ENCODE measurements at places on chromosomes 4 and X.

DNA sequence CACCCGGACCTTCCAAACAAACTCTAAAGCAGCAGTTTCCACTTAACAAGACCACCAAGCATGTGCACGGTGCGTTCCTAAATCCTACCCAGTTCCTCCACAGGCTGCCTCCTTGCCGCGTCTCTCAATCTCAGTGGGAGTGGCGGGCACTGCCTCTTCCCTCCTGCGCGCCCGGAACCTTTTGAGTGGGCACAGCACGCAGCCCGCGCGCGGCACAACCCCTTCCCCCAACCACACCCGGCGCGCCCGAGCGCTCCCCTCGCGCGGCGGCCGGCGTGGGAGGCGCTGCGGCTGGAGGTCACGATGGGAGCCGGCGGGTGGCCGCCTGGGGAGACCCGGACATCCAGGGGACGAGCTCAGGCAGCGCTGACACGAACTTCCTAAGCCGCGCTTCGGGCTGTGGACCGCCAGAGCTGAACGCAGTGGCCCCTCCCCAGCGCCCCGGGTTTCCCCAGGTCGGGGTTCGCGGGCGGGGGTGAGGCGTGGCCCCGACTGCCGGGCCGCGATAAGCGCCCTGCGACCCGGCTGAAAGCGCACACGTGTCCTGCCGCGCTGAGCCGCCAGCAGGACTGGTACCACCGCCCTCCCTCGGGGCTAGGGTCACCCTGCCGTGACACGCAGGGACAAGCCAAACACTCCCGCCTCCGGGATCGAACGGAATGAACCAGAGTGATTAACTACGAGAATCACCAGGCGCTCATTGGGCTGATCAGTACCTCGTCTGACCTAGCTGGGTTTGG is at the start of gene ABCG2:
TSS of gene ABCG2 (minus strand) at position 151 of the 740 bp plus-strand sequence. CDS start 18,644 bp downstream, outside the sequence.
- DNase-seq = peak; percentile 74

DNA sequence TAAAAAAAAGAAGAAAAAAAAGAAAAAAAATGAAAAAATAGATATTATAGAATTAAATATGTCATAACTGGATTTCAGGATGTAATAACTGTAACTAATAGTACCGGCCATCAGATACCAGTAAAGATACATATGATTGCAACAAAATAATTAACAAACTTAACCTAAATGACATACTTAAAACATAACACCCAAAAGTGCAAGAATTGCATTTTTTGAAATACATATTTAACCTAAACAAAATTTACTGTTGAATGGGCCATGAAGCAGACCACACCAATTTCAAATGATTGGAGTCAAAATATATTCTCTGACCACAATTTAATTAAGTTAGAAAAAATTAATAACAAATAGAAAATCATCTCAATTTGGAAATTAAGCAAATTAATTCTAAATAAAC is 33.1 kb downstream of the GABRA3 start:
- no peak for DNase-seq

- DNase-seq = no peak
These were observed 55.4 kb downstream of the TRIM2 start for GRCh38 chr4:153259661-153260060.

DNA sequence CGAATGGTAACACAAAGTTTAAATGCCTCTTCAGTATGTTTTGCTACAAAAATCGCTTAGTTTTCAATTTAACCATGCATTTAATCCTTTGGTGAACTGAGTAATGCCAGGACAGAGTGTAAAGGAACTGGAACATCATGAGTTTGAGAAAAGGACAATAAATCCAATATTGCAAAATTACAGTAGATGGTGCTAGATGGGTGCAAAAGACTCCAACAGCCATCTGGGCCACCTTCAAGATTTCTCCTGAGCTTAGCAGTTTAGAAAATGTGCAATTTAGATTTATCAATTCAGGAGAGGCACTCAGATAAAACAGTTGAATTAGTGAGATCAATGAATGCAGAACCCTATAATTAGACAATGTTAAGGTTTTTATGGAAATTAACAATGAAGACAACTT is 33.2 kb upstream of the MID1IP1 start:
- peak; percentile 19 for DNase-seq

DNA sequence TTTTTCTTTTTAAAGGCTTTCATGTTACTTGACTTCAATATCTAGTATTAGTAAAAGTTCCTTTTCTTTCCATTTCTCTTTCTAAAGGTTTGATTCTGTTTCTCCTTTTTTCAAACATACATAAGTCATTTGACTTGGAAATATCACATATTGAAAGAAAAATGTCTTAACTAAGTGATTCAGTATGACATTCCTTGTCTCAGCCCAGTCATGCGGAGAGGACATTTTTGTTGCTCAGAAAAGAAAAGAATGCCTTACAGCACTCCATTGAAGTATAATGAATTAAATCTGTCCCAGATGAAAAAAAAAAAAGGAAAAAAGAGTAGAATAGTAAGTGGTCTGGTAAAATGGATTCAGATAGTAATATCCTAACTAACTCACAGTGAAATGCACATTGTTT is 466.1 kb downstream of the ADGRL3 start:
- DNase-seq = peak; percentile 23

DNA sequence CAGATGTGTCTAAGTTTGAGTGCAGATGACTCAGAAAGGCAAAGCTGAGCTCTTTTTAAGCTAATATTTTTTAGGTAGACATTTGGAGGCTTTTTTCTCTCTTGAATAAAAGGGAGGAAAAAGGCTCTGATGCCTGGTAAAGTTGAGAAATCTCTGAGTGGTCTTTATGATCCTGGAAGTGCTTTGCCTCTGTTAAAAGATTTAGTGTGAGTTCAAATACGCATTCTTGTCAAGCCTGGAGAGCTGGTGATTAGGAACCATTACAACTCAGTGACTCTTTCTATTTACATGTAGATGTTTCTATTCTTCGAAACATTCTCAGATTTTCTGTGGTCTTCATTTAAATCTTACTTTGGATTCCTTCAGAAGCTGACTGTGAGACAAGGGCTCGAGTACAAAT is 143.4 kb upstream of the MED14 start:
- no peak for DNase-seq

GRCh38 chr4:15339737-15340136 is 88.1 kb upstream of the C1QTNF7 start:
- DNase-seq = no peak

DNA sequence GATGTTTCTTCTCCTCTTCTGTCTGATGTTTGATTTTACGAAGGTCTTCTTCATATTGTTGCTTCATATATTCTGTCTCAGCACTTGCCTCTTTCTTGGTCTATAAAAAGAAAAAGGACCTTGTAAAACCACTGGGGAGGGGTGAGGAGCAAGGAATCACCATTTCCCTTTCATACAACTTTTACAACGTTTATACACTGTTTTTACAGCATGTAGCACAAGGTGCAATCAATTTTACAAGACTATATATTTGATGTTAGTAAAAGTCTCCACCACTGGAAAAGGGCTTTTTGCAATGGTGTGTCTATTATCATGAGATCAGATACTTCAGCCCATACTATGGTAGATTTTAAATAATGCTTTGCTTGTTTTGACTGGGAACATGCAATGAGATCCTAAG is 76.3 kb downstream of the FAM184B start:
- DNase-seq = no peak

DNA sequence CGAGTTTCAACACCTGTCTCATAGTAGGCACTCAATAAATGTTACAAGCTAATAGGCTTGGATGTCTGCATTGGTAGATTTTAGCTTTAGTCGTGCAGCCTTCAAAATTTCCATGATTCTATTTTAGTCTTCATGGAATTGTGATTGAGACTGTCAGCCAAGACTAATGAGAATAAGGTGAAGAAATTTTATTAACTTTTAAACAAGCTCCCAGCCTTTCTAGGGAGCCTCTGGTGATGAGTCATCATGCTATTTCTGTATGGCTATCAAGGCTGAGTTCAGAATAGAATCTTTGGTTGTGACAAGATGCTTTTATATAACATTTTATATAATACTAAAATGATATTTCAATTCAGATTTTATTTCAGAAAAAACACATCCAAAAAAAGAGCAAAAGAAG is 685.8 kb downstream of the GABRG1 start:
- DNase-seq = no peak

DNA sequence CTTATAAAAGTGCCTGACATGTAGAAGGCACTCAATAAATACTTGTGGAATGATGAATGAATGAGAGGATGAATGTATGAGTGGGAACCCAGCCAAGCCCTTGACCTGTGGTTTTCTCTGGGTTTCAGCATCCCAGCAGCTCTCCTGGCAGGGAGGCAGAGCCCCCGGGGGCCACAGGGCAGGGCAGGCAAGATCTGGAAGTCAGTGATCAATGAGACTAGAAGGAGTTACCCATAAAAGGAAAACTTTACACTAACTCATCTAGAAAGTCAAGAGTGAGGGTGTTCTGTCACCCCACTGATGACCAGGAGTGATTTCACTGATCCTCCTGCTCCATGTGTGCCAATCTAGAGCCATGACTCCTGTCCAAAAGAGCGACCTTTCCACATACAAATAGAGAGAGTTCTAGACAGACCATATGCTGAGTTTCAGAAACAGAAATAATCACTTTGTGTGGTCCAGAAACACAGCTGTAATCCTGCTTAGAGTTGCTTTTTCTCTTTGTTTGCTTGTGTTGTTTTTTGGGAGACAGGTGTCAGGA is 37.4 kb downstream of the MGARP start:
- DNase-seq = peak; percentile 81

DNA sequence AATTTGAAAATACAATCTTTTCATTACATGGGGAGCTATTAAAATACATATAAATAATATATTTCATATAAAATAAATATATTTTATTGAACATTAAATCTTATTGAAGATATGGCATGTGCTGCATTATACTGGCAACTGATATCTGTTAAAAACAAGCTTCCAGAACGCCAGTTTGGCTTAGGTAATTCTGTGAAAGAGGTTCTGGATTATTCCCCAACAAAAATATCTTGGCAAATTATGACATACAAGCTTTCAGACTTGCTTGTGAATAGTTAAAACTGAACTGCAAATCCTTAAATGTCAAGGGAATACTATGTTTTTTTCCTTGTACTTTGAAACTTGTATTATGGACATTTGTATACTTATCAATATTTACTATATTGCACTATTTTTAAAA is 210.2 kb upstream of the LCORL start:
- no peak for DNase-seq

- no peak for DNase-seq
These were observed 29.2 kb downstream of the PPM1K start for GRCh38 chr4:88255111-88255510.

DNA sequence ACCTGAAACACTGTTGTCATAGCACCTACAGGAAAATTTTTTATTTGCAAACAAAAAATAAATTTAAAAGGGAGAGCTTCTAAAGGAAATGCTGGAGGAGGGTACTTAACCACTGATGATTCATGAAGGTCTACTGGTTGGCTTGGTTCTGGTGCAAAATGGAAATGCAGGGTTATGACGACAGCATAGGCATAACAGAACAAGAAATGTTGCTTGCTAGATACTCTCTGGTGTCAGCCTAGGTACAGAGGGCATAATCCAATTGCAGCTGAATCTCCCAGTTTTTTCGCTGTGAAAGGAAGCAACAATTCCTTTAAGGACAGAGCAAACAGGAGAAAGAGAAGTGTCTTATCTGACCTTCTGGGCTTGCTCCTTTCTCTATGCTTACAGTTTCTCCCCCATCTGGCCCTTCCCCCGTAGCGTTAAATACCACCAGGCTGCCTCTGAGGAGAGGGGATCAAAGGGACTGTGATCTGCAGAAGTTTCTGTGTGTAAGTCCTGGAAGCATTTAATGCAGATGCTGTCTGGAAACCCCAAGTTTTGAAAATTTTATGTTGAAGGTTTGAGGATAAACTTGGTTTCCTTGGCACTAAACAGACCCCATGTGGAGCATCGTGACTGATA is 23.7 kb upstream of the CASK start:
- peak; percentile 3 for DNase-seq

- DNase-seq = peak; percentile 70
These were observed 717 bp downstream of the PPP3CA start for GRCh38 chr4:101346351-101347266.

DNA sequence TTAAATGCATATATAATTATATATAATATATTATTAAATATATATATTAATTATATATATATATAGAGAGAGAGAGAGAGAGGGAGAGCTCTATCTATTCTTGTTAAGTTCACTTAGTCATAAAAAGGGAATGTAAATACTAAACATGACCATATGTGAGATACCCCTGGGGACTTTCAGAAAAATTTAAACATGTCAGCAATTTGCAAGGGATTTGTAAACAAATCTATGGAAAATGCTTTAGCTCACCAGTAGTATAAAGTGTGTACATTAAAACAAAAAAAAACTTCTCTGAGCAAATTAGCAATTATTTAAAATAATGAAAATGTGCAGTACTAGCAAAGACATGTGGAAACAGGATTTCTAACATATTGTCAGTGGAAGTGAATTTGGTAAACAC is 1755.5 kb downstream of the PCDH19 start:
- no peak for DNase-seq

GRCh38 chrX:110277609-110278008 is 40.3 kb downstream of the AMMECR1 start:
- DNase-seq = no peak

DNA sequence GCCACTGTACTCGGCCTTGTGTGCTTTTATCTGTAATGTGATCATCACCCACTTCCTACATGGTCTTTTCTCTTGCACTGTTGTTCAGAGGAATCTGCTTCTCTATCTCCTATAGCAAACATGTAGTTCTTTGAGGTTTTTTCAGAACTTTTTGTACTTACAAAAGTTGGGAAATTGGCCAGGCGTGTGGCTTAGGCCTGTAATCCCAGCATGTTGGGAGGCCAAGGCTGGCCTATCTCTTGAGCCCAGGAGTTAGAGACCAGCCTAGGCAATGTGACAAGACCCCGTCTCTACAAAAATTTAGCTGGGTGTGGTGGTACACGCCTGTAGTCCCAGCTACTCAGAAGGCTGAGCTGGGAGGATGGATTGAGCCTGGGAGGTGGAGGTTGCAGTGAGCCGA is 30.4 kb downstream of the TAF1 start:
- no peak for DNase-seq

- DNase-seq = no peak
These were observed 16.2 kb upstream of the ZFX start for GRCh38 chrX:24133312-24133711.

DNA sequence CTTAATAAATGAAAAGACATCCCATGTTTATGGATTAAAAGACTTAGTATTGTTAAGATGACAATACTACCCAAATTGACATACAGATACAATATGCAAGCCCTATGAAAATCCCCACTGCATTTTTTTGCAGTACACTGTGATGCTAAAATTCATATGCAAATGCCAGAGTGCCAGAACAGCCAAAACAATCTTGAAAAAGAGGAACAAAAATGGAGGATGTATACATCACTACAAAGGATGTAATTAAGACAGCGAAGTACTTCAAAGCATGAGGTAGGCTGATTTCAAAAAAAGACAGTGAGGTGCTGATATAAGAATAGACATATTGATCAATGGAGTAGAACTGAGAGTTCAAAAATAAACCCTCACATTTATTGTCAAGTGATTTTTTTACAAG is 47.3 kb downstream of the SATL1 start:
- no peak for DNase-seq

GRCh38 chr4:75950213-75950815 is 9.5 kb upstream of the NAAA start:
- DNase-seq = no peak

GRCh38 chrX:16839852-16840460 is 30.2 kb downstream of the RBBP7 start:
- DNase-seq = peak; percentile 76
